ENCODE measurements at places on chromosomes 16 and 17.

DNA sequence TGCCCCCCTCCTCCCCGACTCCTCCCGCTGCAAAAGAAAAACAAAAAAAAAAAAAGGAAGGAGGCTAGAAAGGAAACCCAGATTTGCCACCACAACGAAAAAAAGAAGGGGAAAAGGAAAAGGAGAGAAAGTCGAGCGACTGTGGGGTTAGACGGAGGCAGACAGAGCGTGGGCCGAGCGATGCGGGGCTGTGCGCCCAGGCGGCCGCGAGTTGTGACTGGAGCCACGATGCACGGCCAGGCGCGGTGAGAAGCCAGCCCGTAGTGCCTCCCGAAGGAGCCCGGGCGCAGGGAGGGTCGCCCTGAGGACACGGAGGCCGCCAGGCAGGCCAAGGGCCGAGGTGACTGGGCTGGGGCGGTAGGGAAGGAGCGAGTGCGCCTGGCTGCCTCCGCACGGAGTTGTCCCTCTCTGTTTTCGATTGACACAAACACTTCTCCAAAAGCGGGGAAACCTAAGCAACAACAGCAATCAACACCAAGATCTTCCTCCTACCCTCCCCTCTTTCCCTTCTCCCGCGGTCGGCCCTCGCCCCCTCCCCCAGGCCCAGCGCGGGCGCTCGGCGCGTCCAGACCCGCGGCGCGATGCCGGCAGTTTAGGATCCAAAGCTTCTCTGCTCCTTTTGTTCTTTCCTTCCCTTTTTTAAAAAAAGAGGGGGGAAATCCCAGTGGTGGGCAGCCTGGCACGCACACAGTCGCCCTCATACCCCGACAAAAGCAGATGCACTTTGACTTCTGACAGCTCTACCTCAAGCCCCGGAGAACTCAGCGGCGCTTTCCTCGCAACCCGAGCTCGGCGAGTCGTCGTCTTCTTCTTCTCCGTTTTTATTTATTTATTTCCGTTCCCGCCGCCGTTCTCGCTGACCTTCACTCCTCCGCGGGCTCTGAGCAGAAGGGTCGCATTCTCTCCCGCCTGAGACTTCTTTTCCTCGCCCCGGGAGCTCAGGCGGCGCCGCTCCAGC, at the start of gene LHX1:
Gene LHX1, plus strand, starts transcription at position 475 of the 958 bp plus-strand sequence. CDS start 723 bp downstream, outside the sequence.
- DNase-seq: no peak

DNA sequence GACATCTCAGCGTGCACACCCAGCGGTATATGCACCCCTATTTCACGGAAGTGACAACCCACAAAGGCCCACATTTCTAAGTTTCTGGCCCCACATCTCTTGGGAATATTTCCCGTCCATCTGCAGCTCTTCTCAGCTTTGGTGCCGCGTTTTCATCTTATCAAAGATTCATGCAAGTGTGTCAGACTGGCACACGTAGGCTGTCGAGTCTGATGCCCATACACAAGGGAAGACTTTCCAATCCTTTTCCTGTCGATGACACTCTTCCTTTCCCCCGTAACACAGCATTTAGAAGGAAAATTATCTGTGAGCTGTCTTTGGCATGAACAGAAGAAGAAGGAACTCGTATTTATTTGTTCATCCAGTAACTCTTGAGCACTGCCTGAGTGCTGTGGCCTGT, 83.0 kb downstream of the SHISA6 start:
- DNase-seq: no peak

DNA sequence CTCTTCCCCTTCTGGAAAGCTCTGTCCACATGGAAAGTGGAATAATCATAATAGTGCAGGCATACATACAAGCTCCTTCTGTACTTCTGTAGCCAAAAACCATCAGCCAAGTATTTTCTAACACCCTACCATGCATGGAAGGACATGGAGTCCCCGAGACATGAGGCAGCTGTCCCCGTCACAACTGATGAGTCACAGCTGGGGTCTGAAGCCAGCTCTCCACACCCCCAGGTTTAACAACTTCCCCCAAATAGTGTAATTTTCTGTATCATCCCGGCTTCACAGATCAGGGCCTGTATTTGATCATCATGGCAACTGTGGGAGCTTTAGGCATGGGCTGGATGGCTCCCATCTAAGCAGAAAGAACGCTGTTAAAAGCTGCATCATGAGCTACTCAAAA, 16.6 kb downstream of the C16orf96 start:
- DNase-seq: no peak

DNA sequence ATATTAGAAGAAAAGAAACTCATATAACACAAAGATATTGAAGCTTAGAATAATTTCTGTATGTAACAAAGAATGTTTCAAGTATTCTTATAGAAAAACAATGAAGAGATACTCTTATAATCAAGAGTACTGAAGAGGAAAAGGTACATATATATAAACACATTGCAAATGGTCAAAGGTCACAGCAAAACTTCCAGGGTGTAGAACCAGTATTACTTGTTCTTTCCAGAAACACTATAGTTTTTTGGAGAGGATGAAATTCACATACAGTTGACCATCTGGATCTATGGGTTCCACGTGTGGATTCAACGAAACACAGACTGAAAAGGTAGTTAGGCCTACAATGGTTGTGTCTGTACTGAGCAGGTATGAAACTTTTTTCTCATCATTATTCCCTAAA, 22.6 kb downstream of the PRPSAP1 start:
- no peak for DNase-seq

DNA sequence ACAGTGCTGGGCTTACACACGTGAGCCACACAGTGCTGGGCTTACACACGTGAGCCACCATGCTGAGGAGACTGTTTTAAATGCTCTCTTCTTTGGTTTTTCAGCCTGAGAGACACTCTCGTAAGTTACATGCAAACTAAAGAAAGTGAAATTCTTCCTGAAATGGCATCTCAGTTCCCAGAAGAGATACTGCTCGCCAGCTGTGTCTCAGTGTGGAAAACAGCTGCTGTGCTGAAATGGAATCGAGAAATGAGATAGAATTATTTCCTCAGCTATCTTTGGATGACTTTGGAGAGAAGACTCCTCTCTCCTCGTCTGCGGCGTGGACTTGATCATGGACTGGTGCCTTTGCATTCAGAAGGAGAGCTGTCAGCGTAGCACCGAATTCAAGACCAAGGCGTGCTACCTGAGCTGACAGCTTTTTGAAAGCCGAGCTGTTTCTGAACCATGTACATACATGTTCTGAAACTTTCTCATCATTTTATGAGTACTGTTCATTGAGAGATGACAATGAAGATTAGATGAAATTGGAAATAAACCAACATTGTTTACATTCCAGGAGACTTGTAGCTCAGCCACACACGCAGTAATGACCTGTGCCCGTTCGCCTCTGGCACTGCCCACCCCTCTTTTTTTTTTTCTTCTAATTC, 21.6 kb upstream of the ENDOV start:
- no peak for DNase-seq

DNA sequence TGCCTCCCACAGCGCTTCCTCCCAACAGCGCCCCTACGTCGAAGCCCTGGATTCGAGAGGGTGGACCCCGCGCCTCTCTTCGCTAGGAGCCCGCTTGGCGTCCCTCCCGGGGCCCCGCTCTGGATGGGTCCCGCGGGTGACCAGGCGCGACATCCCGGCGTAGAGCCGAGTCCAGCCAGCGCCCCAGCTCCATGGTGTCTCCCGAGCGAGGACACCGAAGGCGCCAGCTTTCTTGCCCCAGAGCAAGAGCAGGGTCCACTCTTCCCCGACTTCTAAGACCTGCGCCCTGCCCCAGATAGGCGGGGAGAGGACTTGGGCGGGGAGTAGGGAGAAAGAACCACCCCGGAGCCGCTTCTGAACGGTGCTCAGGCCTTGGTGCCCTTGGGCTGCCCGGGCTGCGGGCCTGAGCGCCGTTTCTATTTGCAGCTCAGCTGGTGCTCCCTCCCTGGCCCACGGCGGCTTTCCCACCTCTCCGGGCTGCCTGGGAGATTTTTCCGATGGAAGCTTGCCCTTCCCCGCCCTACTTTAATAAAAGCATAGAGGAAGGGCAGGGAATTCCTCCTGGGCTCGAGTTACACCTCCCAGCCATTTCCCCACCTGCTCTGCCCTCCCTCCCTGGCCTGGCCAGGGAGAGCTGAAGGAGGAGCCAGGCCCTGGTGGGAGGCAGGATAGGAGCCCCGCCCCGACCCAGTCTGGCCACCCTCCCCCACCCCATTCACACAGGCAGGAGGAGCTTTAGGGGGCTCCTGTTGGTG, 1.8 kb downstream of the MMP15 start:
- DNase-seq: no peak

DNA sequence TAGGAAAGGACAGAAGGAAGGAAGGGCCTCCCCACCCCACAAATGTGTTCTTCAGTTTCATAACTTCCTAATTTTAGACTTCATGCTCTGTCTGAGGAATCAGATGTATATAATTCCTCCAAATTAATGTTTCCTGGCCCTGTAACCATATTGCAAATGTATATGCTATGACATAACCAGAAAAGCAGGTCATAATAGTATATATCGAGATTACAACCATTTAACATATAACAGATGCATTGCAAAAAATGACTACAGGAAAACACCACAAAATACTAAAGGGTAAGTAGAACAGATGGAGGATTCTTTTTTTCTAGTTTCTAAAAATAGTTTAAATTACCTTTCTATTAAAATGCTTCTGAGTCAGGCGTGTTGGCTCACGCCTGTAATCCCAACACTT, 3.1 kb upstream of the EXOC7 start:
- peak; percentile 59 for DNase-seq

GRCh38 chr16:85835227-85835751, 35.8 kb downstream of the COX4I1 start:
- DNase-seq: no peak

GRCh38 chr17:9170853-9171252, 149.5 kb downstream of the NTN1 start:
- no peak for DNase-seq

GRCh38 chr17:71699907-71700306, 420.9 kb upstream of the SOX9 start:
- DNase-seq: no peak

DNA sequence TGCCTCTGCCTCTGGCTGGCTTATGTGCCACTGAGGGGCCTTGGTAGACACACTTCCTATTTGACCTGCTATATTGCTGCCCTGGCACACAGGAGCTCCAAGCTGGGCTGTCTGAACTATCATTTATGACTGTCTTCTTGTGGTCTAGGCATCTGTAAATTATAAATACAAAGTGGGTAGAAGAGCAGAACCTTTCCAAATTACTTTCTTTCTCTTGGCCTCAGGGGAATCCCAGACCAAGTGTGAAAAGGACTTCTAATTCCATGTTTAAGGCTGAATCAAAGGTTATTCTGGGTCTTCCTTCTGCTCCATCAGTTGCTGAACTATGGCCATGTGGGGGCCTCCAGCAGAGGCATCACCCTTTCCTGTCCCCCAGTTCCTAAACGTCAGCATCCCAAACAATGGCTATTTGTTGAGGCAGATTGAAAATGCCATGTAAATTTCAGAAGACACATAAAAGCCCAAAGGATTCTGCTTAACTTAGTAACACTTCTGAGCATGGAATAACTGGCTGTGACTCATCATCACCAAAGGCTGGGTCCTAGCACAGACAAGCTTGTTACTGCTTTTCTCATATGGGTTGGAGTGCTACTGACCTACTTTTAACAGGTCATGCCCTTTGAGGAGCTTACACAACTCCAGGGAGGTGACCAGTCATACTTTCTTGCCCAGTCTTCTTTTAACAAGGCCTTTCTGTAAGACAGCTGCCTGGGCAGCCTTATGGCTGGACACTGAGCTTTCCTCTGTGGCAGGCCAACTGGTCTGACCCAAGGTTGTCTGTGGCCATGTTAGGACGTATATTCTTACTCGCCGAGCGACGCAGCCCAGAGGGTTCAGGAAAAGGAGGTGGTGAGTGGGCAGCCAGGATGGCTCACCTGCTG, 154.8 kb downstream of the VPS53 start:
- peak; percentile 73 for DNase-seq

- DNase-seq: no peak
Measured at GRCh38 chr16:85082173-85083050, 29.9 kb downstream of the CIBAR2 start.

DNA sequence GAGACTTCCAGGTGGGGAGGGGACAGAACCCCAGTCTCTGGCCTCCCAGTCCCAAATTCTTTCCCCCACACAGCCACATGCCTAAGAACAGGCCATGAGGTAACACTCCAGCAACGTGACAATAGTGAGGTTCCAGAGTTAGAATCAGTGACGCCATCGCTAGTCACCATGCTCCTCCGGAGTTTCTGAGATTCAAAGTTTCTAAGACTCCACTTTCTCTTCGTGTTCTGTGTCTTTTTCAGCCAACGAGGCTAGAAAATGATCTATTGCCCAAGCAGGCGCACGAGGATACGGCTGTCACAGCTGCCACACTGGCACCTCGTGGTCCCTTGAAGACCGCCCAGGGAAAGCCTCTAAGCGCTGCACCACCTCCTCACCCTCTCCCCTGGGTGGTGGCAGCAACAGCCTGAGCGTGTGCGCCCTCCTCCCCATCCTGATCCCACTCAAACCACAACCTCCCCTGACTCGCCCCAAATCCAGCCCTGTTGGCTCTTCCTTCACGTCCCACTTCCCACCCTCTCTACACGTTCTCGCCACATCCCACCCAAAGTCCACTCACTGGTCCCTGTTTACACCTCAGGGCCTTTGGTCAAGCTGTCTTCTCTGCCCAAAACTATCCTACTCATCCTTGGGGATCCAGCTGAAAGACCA, 1.0 kb downstream of the MCRIP1 start:
- no peak for DNase-seq

DNA sequence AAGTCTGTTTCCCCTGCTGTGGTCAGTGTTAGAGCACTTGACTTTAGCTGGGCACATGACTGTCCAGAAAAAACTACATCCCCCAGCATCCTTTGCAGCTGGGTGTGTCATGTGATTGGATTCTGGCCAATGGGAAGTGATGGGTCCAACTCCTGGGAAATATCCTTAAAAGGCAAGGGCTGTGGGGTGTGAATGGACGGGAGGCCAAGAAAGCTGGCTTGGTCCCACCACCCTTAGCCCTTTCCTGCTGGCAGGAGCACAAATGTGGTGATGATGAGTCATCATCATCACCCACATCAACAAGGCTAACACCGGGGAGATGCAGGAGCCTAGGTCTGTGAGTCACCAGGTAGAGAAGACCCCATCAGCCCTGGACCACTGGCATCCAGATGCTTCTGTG, 341.7 kb downstream of the C16orf95 start:
- peak; percentile 96 for DNase-seq

DNA sequence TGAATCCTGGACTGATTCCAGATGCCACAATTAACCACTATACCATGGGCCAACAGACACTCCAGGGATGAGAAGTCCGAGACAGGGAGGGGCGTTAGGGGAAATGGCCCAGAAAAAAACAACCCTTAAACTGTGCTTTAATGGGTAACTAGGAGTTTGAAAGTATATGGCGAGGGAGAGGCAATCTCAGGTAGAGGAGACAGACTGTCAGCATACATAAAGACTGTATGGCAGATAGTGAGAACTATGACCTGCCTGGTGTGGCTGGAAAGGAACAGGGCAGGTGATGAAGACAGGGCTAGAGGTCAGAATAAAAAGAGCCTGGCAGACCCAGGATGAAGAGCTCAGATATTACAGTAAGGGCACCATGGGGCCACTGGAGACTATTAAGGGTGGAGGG, 8.1 kb downstream of the ZZEF1 start:
- DNase-seq: no peak

Measured in fibroblast of upper back skin (primary cell).